ENCODE measurements at places on chromosomes 6 and 20.

DNA sequence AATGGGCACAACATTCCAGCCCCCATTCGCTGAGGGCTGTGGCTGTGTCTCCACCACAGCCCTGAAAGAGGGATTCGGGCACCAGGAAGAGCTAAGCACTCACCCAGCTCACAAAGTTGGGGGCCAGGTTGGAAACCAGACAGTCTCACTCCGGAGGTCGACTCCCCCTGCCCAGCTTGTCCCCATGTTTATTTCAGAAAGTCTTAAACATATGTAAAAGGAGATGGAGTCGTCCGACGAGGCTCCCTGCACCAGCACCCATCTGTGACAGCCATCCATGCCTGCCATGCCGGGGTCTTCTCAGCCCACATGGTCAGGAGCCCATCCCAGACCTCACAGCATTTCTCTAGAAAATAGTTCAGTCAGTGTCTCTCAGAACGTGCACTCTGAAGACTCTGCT lies 63.6 kb upstream of the STX16 start:
- DNase-seq: no peak

DNA sequence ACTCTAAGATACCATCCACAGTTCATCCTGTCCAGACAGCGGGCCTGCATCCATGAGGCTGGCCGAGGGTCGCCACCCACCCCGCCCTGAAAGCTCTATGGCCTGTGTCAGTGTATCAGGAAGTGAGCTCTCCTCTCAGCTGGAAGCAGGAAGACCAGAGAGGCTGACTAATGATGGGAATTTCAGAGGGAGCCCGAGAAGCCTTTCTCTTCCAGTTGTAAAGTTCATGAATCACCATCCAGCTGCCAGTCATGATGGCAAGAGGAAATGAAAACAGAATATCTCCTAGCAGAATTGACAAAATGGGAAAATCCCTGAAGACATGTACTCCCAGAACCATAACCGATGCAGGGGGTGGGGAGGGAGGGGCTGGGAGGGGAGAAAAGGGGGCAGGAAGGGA lies 109.6 kb upstream of the RPS6KA2 start:
- no peak for DNase-seq

- no peak for DNase-seq
Measured at GRCh38 chr6:153590411-153590810, 448.6 kb upstream of the OPRM1 start.

- no peak for DNase-seq
Measured at GRCh38 chr20:32559753-32560380, 25.3 kb downstream of the NOL4L start.

DNA sequence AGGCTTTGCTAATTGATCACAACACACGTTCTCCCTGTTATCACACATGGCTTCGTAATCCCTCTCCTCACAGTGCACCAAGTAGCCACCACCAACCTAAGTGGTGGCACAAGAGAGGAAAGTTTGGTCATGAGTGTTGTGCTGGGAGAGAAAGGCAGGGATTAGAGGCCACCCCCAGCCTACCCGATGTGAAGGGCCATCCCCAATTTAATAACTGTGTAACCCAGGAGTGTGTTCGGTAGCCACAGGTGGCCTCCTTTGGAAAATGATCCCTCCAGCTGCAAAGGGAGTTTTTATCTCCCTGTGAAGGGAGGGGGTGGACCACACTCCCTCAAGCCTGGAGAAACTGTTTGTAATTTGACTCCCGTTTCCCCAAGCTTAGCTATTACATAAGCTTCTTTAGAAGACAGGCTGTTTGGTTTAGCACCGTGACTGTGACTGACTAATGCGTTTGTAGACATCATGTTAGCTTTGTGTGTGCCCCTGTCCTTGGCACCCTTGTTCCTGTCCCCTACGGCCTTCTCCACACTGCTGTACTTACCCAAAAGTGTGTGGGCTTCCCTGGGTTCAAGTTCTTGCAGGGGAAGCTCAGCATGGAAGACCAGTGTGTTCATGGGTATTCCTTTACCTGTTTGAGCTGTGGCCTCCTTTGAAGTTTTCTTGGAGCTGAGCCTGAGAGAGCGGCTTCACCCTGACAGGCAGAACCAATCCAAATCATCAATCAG lies 20.6 kb downstream of the PPP1R16B start:
- DNase-seq: no peak

DNA sequence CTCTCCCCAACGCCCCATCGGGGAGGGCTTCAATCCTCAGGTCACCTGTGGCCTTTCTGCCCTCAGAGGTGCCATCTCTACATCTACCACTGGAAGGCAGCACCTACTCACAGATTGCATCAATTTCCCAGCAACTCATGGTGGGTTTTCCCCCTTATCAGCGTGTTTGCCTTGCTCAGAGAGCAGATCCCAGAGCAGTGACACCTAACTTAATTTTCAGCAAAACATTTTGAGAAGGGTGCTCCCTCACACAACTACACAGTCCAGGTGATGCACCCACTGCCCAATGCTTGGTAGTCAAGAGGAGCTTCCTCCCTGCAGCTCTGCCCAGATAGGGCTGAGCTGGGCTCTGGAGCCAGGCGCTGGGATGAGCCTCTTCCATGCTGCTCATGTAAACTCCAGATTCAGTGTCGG lies 48.2 kb downstream of the PLG start:
- no peak for DNase-seq

DNA sequence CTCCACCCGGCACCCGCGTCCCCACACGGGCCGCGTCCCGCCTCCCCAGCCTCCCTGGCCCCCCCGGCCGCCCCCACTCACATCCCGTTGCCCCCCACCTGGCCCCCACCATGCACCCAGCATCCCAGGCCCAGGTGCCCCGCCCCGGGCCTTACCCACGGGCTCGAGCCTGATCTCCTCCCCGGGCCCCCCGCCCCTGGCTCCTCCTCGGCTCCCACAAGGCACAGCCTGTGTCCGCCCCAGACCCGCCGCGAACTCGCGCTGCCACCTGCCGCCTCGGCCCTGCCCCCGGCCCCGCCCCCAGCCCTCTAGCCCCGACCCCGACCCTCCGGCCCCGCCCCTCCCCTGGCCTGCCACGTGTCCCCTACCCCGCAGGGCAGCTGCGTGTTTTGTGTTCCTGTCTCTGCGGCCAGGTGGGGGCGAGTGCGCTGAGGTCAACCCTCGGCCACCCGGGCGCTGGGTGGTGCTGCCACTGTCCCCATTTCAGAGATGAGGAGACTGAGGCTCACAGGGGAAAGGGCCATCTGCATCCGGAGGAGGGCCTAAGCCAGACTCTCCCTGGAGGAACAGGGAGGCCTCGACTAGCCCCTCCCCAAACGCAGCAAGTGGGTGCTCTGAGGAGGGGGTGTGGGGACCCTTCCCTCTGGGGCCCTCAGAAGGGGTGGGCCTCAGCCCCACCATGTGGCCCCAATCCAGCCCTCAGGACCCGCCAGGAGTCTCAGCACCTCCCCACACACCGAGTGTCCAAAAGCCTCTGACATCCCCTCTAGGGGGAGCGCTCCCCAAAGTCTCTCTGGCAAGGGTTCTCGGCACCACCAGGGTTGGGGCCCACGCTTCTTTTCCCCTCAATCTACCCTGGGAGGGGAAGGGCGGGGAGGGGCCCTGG lies 99.8 kb downstream of the TAF4 start:
- DNase-seq: no peak

- DNase-seq: no peak
Measured at GRCh38 chr20:62025394-62025793, 40.3 kb downstream of the TAF4 start.

GRCh38 chr20:52303281-52303950 lies 111.8 kb upstream of the ZFP64 start:
- no peak for DNase-seq

- no peak for DNase-seq
Measured at GRCh38 chr20:9903048-9903655, 64.3 kb upstream of the PAK5 start.

GRCh38 chr6:108597572-108598304 lies 37.0 kb downstream of the FOXO3 start:
- no peak for DNase-seq

- no peak for DNase-seq
Measured at GRCh38 chr6:16712931-16713484, 48.3 kb downstream of the ATXN1 start.

DNA sequence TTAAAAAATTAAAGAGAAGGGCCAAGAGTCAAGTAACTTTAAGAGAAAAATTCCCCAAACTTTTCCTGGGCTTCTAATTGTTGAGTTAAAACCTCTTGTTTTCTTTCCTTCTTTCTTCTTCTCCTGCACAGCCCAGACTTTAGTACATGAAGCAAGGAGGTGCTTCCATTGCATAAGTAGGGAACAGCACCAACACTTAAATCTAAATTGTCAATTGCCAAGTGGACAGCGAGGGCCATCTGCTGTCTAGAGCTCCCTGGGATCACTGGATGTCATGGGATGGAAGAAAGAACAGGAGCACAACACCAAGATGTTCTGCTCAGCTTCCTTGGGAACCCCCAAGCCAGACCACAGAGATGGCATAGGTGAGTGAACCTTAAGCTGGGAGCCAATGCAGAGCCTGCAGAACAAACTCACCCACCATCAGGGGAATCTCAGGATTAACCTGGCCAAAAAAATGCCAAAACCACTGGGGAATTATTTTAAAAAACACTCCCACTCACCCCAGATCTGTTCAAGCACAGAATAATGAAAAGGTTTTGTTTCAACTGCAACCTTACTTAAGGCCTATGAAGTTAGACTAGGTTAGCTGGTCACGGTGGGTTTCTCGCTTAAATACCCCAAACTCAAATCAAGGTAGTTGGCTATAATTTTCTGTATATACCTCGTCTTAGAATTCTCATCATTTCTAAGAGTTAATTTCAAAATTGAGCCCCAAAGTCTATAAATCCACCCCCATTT lies 67.8 kb downstream of the TNFRSF21 start:
- no peak for DNase-seq

- no peak for DNase-seq
Measured at GRCh38 chr20:34871320-34871926, 1.2 kb downstream of the GGT7 start.

- DNase-seq: peak; percentile 26
Measured at GRCh38 chr20:31674895-31675827, 37.4 kb downstream of the COX4I2 start.

- no peak for DNase-seq
Measured at GRCh38 chr20:46060975-46061374, 28.8 kb downstream of the NCOA5 start.

- DNase-seq: no peak
Measured at GRCh38 chr6:35054106-35054742, 86.9 kb downstream of the TCP11 start.

DNA sequence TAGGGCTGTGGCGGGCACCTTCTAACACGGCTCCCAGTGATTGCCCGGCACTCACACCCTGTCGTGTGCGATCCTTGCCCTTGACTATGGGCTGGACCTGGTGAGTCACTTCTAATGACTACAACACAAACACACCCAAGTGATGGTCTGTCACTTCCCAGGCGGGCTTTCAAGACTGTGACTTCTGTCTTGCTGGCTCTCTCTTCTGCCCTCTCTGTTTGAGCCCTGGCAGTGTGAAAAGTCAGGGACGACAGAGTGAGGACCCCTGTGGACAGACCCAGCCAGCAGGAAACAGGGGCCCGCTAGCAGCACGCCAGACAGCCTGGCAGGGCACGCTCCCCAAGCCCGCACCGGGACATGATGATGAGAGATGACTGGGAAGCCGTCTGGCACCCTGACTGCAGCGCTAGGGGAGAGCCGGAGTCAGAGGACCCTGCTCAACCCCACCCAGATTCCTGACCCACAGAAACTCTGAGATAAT lies 43.0 kb downstream of the KIF16B start:
- no peak for DNase-seq

DNA sequence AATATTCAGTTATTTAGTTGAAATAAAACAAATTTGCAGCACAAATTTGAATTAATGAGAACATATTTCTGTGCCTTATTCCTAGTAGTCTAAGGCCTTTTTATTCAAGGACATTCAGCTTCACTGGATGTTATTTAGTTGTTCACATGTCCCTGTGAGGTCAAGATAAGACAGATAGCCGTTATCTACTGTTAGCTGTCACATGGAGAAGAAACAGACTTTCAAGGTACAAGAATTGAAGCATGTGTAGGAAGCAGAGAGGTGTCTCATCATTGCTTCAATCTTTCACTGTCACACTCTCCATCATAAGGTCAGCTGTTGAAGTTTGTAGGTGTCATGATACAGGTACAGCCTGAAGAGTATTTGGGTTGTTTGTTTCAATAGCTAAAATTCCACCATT lies 112.9 kb upstream of the JAG1 start:
- DNase-seq: no peak

- peak; percentile 13 for DNase-seq
Measured at GRCh38 chr20:58271606-58272351, 37.7 kb upstream of the RAB22A start.

- peak; percentile 72 for DNase-seq
Measured at GRCh38 chr20:35447082-35447789, 8.2 kb upstream of the CEP250 start.

- DNase-seq: no peak
Measured at GRCh38 chr6:36683145-36683655, 4.7 kb downstream of the CDKN1A start.

- DNase-seq: no peak
Measured at GRCh38 chr6:16733085-16733484, 28.2 kb downstream of the ATXN1 start.

GRCh38 chr6:8494730-8495129 lies 59.4 kb upstream of the SLC35B3 start:
- no peak for DNase-seq

DNA sequence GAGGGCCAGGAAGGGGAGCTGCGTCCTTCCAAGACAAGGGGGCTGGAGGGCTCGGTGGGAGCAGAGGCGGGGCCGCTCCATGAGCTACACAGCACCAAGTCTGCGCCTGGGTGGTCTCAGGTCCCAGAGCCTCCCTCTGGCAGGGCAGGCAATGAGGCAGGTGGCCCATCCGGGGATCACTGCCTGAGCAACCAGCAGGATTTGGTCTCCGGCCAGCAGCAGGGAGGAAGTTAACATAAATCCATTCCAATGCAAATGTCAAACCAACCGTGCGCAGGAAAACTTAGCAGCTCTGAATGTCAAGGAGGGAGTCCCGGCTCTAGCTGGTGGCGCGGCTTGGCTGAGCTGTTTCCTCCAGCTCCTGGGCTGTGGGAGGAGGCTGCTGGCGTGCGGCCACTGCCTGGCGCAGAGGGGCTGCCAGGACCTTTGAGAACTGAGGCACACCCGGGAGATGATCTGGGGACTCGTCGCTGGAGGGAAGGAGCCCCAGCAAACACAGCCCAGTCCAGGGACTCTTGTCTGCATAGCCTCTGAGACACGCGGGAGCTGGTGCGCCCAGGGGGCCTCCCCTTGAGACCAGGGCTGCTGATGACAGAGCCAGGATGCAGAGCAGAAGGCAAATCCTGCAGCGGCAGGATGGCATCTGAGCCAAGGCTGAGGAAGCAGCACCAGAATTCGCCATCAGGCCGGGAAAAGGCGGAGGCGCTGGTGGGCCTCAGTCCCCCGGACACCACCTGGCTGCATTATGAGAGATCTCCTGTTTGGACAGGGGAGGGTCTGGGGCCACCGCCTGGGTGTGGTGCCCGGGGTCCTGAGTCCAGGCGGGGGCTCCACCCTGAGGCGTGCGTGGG lies 33.1 kb upstream of the CHRNA4 start:
- DNase-seq: no peak

DNA sequence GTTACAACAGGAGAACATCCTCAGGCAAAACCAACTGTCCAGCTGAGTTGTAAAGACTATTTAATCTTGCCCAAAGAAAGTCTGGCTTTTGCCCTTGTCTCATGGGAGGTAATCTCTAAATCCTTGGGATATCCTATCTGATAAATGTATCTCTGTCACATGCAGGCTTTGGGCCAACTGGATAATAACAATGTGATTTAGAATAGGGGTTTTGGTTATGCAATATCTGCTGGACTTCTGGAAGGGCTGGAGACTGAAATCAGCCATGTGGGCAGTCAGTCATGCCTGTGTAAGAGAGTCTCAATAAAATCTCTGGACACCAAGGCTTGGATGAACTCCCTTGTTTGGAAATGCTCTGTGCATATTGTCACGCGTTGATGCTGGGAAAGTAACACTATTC lies 56.3 kb upstream of the PRL start:
- DNase-seq: no peak

- DNase-seq: no peak
Measured at GRCh38 chr6:139129284-139129683, 5.6 kb upstream of the HECA start.

Measured in stimulated activated CD4-positive, alpha-beta T cell treated with anti-CD3 and anti-CD28 coated beads, TNF-alpha, amount 100 ng/mL, for 1 hour (primary cell).